ENCODE measurements at places on chromosomes 16 and 17.

- no peak for DNase-seq
Observed at GRCh38 chr17:19750835-19751234, 2.7 kb upstream of the ALDH3A1 start.

DNA sequence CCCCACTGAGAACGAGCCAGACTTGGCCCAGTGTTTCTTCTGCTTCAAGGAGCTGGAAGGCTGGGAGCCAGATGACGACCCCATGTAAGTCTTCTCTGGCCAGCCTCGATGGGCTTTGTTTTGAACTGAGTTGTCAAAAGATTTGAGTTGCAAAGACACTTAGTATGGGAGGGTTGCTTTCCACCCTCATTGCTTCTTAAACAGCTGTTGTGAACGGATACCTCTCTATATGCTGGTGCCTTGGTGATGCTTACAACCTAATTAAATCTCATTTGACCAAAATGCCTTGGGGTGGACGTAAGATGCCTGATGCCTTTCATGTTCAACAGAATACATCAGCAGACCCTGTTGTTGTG lies 631 bp downstream of the BIRC5 start:
- no peak for DNase-seq

DNA sequence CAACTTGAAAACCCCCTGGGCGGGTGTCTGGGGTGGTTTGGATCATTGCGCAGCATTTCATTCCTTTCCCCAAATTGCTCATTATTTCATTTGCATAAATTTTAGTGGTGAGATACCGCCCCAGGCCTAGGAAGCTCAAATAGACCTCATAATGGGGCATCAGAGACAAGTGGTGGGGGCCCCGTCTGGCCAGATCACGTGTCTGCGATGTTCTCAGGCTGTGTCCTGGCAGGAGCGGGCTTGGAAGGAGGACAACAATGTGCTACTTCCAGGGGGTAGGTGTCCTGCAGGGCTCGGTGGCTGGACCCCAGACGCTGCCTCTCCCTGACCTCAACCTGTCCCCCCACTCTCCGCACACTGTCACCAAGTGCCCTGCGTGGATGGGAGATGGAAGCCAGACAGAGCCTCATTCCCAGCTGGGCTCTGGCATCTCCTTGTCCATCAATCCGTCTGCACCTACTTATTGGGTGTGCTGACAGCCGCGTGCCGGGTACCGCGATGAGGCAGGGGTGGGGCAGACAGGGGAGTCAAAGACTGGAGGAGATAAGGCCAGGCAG lies 116.9 kb downstream of the NTN1 start:
- no peak for DNase-seq

DNA sequence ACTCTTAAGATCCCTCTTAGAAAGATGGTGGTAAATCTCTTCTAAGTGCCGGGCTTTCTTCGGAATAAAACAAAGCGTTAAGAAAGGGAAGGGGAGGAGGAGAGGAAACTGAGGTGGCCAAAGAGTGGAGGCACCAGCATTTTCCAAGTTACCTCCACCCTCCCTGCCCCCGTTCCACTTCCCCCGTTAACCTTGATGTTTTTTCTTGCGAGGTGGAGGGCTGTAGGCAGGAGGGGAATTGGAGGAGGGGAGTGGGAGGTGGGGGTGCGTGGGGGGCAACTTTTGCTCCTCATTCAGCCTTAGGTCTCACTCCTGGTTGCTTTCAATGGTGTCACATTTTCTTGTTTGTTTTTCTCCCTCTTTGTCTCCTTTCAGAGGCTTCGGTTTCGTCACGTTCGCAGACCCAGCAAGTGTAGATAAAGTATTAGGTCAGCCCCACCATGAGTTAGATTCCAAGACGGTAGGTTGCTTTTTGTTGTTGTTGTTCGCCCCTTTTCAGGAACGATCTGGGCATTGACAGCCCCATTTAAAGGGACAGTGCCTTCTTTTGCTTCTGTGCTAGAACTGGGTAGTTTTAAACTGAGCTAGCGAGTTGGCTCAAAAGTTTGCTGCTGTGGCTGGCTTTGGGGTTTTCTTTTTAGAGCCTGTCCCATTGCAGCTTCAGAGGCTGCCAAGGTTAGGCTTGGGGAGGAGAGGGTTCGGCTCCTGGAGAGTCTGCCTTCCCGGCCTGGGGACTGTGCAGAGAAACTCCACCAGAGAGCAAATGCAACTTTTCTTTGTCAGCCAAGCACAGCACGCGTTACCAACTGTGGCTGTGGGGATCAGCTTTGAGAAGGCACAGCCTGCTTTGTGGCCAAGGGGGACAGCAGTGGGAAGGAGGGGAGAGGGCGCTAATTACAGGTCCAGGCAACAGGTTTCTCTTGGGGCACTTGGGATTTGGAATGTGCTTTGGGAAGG lies 1.9 kb downstream of the MSI2 start:
- DNase-seq: peak; percentile 15

DNA sequence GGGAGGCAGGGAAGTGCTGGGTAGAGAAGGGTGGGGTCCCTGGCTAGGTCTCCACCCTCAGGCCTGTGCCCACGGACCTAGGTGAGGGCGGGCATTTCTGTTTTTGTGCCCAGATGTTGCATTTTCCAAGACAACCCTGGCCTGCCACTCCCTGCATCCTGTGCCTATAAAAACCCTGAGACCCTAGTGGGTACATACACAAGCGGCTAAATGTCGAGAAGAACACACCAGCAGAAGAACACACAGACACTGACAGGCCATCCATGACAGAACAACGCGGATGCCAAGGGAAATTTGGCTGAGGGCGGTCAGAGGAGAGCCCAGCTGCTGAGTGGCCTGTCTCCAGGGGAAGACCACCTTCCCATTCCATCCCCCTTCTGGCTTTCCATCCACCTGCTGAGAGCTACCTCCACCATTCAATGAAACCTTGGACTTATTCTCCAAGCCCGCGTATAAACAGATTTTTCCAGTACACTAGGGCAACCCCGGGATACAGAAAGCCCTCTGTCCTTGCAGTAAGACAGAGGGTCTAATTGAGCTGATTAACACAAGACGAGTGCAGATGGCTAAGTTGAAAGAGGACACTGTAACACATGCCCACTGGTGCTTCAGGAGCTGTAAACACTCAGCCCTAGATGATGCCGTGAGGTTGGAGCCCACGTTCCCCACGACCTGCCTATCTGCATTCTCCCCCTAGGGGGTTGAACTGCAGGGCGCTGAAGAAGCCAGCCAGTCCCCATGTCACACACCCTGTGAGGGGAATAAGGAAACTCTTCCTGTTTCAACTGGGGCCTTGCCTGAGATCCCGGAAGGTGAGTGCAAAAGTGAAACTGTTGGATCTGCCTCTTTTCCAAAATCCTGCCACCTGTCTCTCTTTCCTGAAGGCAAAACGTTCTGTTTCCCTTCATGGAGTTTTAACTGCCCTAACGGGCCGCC lies 147.2 kb upstream of the COX10 start:
- no peak for DNase-seq

DNA sequence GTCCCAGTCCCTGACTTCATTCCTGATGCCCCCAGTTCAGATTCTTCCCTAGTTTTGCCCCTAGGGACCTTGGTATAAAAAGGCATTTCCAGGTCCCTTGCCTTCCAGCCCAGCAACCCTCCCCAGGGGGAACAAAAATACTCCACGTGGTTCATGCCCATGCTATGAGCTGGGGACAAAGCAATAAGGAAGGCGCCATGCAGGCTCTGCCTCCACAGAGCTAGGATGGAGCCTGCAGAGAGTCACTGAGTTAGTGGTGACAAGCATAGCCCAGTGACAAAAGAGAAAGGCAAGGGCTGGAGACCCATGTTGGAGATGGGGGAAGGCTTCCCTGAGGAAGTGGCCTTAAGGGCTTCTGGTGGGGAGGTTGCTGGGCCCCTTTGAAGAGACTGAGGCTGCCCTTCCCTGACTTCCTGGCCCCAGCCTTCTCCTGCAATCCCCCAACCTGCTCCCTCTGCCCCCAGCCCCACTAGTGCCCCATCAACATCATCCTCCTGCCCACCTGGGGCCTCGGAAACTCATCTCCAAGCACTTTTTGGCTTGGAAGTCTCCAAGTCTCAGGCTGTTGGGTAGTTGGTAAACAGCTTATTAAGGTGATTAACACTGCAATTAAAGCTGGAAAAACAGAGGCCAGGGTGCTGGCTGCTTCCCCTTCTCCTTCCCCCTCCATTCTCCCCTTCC lies 9.6 kb downstream of the DLX3 start:
- no peak for DNase-seq

- peak; percentile 89 for DNase-seq
Observed at GRCh38 chr17:39244600-39245570, 19.1 kb upstream of the STAC2 start.

- no peak for DNase-seq
Observed at GRCh38 chr16:66474750-66475199, 47.7 kb downstream of the BEAN1 start.

DNA sequence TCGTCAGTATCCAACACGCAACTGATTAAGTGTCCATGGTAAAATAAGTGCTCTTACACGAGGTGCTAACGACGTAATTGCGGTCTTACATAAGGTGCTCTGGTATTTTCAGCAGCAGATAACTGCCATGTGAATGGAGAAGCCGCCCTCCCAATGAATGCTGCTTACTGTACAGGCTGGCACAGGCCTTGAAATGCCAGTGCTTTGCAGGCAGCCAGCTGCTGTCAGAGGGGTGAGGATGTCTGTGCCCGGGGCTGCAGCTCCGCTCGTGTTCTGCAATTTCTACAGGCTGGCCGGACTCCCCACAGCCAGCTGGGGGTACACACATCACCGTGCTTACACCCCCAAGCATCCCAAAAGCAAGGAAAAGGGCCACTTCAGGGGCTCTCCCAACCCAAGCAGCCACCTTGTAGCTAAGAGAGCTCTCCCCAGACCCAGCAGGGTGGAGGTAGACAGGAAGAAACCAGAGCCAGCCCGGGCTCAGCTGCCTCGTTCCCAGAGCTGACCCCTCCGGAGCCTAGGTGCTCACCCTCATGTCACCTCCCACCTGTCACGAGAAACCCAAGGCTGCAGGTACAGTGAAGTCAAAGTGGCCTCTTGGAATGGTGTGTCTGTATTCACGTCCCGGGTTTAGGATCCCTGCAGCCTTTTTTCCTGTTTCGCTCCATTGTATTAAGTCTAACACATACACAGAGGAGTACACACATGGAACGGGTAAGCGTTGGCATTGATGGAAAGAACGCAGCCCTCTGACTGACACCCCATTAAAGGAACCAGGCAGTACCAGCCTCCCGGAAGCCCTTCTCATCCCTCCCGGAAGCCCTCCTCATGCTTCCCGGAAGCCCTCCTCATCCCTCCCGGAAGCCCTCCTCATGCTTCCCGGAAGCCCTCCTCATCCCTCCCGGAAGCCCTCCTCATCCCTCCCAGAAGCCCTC lies 27.2 kb upstream of the RPH3AL start:
- DNase-seq: no peak

GRCh38 chr16:57106767-57107166 lies 14.4 kb downstream of the CPNE2 start:
- DNase-seq: no peak

GRCh38 chr17:22703204-22703603 lies 1010.9 kb downstream of the KCNJ18 start:
- no peak for DNase-seq

GRCh38 chr16:64167936-64168335 lies 953.9 kb downstream of the CDH11 start:
- no peak for DNase-seq

DNA sequence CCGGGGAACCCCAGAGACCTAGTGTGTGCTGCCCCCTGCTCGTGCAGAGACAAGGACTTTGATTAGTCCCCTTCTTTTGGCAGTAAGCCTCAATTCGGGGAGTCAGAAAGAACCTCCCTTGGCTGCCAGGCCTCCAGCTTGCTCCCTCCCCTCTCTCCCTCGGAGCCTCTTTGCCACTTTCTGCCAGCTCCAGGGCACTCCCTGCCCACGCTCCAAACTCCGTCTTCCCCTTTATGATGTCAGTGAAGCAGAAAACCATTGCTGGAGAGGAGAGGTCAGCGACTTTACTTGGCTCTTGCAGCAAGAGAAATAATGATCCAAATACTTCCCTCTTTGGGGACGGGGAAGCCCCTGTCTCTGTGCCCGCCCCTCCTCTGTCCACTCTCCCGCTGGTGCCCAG lies 28.1 kb downstream of the TTYH2 start:
- no peak for DNase-seq

GRCh38 chr17:29369831-29370735 lies 20.1 kb upstream of the TAOK1 start:
- peak; percentile 67 for DNase-seq

DNA sequence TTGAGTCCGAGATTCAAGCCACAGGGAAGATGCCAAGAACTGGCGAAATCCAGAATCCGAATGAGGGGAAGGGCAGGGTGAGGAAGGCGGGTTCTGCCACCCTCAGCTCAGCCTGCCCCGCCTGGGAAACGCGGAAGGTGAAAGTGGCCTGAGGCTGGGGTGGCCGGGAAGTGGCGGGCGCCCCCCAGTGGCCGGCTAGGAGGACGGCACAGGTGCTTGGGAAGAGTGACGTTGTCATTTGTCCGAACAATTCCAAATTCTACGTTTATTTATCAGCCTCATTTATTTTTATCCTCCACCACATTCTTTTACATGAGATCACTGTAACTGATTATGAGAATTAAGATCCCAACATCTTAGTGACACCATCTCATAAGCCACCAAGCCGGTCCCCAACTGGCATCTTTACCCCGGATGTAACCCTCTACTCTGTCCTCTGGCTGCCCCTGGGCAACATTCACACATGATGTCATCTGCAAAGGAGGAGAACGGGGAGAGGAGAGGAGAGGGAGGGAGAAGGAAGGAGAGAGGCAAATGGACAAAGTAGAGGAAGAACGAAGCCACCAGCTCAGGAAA lies 21.3 kb downstream of the SRCIN1 start:
- peak; percentile 78 for DNase-seq

GRCh38 chr17:50658616-50659015 lies 23.9 kb downstream of the ABCC3 start:
- DNase-seq: no peak

GRCh38 chr17:50580646-50581045 lies 20.1 kb downstream of the CACNA1G start:
- no peak for DNase-seq

DNA sequence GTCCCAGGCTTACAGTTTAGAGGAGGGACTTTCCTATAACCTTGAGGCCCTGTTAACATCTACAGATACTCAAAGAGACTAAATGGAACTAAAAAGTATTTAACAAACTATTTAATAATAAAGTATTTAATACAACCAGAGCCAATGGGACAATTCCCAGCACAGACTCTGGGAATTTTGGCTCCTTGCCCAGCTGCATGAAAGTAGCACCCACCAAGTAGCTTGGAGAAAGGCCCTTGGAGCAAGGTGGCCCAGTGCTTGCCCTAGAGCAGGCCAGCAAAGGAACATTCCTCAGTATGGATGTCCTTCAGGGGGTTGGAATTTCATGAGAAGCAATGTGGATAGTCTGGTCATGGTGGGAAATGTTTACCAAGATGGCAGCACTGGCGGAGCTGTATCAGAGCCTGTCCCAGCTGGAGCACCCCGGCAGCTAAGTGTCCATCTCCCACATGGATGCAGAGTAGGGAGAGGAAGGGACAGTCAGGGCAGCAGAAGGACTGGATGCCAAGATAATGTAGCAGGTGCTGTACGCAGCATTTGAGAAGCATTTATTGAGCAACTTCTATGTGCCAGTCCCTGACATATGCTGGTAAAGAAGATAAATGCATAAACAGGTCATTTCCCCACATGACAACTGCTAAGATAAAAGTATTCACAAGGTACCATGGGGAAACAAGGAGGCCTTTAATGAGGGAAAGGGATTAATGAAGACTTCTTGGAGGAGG lies 5.2 kb upstream of the SMARCD2 start:
- no peak for DNase-seq
